Cardiac septum (tissue), 1 donor: ENCODE measurements at places on chromosomes 7 and 10. TPM values are rescaled to one million over a fixed set of nuclear protein-coding genes. Genes with fewer than 3 reads are reported as not detected.
A peak's percentile ranks its signal among the peaks of the same experiment; 100 is the strongest.

GRCh38 chr10:8595140-8595539, 540.7 kb downstream of the GATA3 start:
- no peak for DNase-seq

DNA sequence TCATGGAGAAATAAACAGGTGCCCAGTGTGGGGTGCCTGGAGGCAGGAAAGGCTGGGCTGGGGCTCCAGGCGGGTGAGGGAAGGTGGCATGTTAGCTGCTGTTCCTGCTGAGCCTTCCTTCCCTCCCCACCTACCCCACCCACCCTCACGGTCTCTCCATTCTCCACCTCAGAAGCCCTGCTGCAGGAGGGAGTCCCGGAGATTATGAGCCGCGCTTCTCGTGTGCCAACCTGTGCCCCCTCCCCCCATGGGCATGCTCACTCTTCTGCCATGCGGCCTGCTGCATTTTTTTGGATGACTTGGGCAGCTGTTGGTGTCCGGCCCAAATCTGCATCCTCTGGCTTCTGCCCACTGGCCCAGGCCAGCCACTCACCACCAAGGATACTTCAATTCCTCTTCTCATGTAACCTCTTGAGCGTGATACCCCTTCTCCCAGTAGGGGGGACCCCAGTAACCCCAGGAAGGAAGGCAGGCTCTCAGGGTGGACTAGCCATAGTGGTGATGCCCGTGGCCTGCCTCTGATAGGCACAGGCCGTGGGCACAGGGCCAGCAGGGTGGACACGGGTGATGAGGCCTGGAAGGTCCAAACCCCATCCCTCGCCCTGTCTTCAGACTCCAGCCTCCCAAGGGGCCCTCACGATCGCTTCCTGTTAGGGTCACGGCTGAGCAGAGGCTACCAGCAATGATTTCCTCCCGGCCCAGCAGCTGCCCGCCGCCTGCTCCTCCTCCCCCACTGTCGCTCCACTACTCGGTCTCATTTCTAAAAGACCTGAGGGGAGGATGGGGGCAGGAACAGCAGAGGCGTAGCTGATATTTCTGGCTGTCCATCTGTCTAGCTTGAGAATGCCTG, 27.8 kb downstream of the UNC5B start:
- no peak for DNase-seq

GRCh38 chr7:26103596-26103995, 48.4 kb upstream of the NFE2L3 start:
- DNase-seq, result no peak

- DNase-seq, result no peak
Observed at GRCh38 chr7:18313965-18314364, 181.6 kb upstream of the HDAC9 start.

GRCh38 chr10:56622335-56622973, 261.4 kb upstream of the ZWINT start:
- no peak for DNase-seq

Gene TSPAN12
- 54.9 TPM for total RNA-seq

Gene PROSER2
- 1.3 TPM for total RNA-seq

Gene NPY
- total RNA-seq, result not detected

DNA sequence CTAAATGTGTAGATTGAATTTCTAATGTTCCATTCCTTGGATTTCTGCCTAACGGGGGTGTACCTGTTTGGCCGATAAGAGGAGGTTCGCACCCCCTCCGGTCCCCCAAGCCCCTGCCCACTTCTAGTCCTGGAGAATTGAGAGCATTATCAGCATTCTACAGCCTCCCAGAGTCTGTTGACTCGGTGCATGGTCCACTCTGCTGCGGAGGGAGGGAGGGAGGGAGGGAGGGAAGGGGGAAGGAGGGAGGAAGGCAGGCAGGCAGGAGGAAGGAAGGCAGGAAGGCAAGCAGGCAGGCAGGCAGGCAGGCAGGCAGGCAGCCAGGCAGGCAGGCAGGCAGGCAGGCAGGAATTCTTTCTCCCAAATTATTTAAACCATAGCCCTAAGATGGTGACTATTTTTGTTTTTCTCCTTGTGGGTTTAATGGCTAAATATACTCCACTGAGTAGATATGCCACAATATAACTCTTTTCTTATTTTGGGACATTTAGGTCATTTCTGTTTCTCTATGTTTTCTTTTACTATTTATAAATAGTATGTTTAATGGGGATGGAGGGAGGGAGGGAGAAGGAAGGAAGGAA, 69.5 kb upstream of the CHST15 start:
- no peak for DNase-seq

DNA sequence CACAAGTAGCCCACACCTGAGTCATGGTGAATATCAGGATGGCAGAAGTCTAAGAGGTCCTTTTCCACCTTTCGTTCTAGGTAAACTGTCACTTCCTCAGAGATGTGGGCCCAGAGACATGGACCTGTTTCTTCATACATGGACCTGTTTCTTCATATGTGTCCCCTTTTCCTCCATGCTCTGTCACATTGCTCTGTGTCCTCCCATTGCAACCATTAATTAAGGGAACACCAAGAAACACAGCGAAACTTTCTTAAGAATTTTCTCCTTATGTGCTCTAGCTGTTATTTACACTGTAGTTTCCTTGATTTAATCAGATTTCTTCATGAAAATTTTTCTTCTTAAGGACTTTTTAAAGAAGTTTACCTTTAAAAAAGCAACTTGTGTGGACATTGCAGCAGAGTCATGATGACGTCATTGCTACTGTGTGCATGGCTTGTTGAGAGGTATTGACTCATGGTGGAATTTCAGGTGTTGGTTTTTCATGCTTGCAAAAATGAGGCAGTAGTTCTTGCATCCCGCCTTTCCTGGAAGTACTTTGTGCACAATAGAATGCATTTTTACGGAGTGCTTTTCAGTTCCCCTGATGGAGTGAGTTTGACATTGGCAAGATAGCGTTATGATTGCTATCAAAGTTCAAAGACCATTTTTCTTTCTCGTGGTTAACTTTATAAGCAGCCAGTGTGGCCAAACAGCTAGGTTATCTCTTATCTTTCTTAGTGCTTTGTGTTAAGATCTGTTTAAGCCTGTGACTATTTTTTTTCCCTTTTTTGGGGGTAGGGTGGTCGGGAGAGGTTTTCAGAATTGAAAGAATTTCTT, 37.7 kb downstream of the CFAP58 start:
- no peak for DNase-seq

DNA sequence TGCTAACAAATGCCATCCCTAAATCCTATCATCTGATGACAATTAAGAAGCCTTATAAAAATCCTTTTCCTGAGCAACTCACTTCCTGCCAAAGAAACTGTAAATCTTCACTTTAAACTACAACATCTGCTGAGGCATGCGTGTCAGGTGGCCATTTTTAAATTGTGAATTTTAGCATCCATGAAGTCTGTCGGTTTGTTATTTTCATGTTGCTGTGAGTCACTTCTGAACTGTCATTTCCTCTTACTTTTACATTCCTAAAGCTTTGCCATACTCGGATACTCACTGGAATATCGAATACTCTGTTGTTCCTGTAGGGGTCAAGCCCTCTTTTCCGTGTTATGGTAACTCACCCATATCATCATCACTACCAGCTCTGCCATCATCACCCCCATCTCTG, 34.3 kb upstream of the TMEM26 start:
- no peak for DNase-seq

DNA sequence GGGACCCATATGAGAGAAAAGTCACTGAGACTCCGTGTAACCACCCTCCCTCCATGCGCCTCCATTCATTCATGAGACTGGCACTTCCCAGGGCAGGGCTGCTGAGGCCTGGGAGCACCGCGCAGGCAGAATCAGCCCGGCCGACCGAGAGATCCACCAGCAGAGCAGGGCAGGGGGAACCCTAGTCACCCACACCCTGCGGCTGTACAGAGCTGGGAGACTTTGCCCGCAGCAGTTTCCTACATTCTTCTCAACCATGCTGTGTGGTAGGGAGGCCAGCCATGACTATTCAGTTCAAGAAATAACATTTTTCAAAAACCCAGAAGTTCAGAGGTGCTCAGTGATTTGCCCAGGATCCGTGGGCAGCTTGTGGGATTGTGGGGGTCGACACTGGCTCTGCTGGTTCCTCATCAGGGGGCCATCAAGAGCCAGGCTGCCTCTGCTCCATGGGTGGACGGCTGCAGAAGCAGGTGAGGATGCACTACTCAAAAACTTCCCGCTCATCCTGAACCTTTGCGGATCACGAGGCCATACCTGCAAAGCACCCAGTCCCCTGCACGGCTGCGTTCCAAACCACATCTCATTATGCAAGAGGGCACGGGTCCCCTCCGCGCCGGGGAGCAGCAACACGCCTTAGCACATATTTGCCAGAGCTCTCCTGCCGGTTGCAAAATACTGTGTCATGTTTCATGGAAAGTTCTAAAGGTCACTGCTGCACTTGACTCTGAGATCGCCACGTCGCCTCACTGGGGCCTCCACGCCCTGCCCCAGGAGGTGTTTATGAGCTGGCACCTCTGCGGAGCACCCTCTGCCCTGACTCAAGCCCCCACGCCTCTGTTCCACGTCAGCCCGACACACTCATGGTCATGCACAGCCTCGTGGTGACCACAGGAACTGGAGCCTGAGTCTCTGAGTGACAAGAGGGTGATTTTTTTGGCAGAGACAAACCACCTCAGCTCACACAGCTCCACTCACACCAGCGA, 132.0 kb downstream of the PRKAG2 start:
- peak; percentile 85 for DNase-seq

Gene WEE2
- not detected for total RNA-seq
